Right cardiac atrium (tissue), 5 donors: ENCODE measurements at places on chromosomes 3 and 15. TPM values are rescaled to one million over a fixed set of nuclear protein-coding genes. Genes with fewer than 3 reads are reported as not detected.

- DNase-seq: no peak
Observed at GRCh38 chr15:73681856-73682599, 2.2 kb upstream of the CD276 start.

DNA sequence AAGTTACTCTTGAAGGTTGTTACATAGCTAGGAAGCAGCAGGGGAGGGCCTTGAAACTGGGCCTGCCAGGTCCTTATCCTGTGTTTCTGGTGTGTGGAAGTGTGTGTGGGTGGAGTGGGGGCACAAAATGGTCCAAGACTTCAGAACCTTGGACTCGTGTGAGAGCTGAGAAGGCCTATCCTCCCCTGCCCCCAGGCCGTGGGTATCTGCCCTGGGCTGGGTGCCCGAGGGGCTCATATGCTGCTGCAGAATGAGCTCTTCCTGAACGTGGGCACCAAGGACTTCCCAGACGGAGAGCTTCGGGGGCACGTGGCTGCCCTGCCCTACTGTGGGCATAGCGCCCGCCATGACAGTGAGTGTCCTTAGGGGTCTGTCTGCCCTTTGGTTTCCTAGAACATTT, 4.5 kb downstream of the CHRD start:
- no peak for DNase-seq

SIAH2 gene
- total RNA-seq: 18.6 TPM

DNA sequence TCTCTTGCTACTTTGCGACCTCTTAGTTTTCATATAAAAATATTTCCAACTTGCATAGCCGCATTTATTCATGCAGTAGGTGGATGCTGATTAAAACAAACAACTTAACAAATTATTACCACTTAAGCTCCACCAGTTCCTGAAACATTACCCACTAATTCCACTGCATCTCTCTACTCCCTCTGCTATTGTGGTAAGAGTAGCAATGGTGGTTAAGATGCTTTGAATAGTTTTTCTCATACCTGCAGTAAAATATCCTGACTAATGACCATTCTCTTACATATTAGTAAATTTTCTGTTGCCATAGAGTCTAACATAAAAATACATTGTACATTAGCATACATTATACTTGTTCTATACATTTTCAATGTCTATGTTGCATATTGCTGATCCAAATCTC, 397.6 kb upstream of the PLSCR5 start:
- no peak for DNase-seq

ZPLD1 gene
- not detected for total RNA-seq
